ENCODE measurements at places on chromosomes 6 and 20.

- no peak for DNase-seq
These were observed 96.2 kb downstream of the EYA4 start for GRCh38 chr6:133337308-133337707.

DNA sequence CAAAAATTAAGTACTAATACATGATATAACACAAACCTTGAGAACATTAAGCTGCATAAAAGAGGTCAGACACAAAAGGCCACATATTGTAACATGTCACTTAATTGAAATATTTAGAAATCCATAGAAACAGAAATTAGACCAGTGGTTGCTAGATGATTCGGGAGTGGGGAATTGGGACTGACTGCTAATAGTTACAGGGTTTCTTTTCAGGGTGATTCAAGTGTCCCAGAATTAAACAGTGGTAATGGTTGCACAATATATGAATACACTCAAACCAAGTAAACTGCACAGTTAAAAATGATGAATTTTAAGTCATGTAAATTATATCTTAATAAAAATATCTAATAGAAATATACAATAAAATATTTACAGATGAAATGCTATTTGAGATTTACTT lies 174.5 kb downstream of the WDR27 start:
- no peak for DNase-seq

DNA sequence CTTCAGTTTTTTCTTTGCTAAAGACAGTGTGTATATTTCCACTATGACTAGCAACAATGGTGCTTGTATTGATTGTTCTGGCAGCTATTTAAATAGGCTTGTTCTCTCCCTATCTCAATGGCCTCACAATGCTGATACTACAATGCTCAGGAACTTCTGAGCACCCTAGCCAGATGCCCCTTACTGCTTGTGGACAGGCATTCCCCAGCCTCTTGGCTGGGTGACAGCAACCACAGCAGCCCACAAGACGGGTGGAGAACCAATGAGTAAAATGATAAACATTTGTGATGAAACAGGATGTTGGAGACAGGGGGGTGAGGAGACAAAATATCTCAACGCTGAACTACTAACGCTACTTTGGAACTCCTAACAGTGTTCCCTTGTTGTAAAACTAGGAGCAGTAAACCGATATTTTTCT lies 42.3 kb downstream of the HIVEP2 start:
- peak; percentile 44 for DNase-seq

DNA sequence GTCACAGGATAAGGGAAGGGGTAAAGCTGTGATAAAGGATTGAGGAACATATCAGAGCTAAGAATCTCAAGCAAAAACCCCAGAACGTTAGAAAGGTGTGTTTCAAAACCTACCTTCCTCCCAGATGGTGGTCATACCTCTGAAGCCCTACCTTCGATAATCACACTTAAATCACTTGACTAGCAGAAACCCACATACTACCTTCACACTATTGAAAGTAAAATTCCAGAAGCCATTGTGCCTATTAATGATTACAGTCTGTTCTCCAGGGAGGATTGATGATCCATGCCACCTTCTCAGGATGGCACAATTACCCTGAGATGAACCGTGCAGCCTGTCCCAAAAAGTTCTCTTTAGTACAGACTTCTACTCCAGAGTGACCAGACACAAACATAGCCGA lies 72.3 kb upstream of the SOX4 start:
- DNase-seq = no peak

DNA sequence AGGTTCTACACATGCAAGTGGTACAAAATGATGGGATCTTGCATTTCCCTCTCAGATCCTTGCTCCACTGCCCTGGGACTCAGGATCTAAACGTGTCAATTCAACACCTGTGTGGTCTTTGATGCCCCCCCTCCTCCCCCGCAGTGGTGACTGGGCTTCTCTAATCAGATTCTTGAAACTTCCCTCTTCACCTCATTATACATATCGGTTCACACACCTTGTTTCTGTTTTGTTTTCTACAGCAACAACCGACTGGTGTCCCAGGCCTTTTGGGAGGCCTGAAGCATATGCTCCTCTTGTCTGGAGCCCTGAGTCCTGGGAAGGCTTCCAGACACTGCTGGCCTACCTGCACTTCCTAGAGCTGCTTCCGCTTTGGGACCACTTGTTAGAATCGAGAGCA lies 20.0 kb downstream of the SAMD3 start:
- DNase-seq = no peak

GRCh38 chr6:147081076-147081609 lies 123.1 kb upstream of the STXBP5 start:
- no peak for DNase-seq

DNA sequence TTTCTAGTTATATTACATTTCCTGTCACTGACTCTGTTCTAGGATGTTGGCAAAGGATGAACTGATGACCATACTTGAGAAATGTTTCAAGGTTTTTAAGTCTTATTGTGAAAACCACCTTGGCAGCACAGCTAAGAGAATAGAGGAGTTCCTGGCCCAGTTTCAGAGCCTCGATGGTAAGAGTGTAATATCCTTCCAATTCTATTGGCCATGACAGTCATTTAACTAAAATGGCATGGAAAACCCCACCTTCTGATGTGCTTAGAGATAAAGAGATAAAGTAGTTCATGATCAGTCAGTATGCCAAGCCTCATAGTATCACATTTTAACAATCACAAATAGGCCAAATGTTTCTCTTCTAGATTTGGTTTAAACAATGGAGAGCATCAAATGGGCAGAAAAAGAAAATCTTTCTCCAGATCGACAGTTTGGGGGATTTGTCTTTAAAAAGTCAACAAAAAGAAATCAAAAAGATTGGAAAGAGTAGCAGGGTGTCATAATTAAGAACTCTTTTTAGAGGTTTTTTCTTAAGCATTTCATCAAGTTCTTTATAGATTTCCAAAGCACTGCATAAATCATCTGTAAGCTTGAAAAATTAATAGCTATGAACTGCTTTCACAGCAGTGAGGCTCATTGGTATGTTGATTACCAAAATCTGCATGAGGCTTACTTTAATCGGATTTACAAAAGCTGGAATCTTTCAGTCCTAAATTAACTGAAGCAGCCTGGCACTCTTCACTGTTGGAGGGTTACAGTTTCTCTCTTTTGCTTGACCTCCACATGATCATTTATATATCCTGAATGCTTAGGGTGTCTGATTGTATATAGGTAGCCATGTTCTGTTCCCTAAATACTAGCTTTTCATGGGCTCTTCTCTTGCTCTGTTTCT lies 48.7 kb downstream of the AKIRIN2 start:
- no peak for DNase-seq

DNA sequence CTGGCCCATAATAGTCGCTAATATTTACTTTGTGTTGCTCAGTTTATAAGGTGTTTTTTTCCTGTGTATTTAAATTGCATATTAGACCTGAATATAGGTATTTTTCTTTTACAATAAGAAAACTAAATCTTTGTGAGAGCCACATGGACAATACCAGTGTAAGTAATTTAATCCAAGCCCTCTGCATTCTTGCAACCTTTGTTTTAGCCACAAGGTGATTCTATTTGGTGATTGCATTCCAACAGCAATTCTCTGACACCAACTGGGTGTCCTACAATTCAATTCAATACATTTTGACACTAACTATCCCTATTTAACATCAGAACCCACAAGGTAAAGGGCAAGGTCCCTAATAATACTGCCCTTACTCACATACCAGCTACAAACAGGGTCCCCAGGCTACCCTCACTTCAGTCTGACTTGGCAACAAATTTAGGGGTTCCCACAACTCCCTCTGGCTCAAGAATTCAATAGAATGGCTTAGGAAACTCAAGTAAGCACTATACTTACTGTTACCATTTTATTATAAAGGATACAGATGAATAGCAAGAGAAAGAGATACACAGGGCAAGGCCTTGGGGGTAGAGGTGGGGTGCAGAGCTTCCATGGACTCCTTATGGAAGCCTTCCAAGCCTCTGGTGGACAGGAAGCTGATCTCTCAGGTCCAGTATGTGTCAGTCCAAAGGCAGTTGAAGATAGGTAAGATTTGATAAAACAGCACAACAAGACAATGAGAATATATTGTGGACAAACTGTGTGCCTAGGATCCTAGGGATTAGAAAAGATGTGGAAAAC lies 169.3 kb downstream of the CD83 start:
- DNase-seq = no peak

DNA sequence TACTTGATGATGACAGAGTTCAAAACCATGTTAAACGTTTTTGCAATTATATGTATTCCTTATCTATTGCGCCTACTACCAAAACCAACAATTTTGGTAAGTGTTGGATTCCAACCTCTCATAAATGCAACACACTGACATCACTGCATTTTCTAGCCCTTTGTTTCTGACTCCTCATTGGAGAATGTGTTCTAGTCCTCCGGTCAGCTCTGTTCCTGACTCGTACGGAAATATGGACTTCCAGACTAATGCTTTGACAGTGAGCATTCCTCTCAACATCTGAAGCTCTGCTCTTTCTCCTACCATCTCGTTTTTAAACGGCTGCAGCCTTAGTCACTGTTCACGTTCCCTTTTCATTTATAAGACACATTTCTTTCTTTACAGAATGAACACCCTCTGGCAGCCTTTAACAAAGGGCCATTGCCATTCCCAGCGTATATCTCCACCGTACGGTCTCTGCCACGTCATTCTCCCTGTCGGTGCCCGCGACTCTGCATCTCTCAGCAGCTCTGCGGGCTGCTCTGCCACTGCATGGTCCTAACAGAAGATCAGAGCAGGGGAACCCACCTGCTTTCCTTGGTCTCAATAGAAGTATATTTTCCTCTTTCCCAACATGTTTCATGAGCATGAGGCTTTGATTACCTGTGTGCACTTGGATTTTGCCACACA lies 103.0 kb upstream of the SYNDIG1 start:
- no peak for DNase-seq

DNA sequence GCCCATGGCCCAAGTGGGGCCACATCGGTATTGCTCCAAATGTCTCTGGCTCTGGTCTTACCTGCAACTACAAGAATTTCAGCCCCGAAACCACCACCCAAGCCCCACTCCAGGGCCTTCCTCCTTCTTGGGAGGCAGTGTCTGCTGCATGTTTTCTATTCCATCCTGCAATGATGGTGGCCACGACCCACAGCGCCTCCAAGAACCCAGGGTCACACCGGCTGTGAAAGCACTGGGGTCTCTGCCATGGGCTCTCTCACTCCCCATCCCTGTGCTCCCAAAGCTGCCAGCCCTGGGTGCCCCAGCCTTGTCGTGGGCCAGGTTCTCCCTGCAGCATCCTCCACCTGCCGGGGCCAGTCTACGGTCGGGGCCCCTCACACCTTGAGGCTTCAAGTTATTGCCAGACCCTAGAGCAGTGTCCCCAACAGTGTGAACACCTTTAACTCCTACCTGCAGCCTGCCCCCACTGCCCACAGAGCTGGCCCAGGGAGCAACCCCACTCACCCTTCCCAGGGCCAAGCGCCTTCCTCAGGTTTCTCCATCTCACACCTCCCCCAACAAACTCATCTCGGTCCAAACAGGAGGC lies 115.4 kb downstream of the JPH2 start:
- no peak for DNase-seq

GRCh38 chr20:438571-439469 lies 23.5 kb downstream of the TBC1D20 start:
- peak; percentile 33 for DNase-seq

- DNase-seq = no peak
These were observed 1.1 kb upstream of the SLC22A7 start for GRCh38 chr6:43296780-43297497.

All from stimulated activated CD8-positive, alpha-beta memory T cell treated with anti-CD3 and anti-CD28 coated beads, Interleukin-15, amount 100 ng/mL, for 4 hours (primary cell).